ENCODE measurements at places on chromosomes 12 and 14.

DNA sequence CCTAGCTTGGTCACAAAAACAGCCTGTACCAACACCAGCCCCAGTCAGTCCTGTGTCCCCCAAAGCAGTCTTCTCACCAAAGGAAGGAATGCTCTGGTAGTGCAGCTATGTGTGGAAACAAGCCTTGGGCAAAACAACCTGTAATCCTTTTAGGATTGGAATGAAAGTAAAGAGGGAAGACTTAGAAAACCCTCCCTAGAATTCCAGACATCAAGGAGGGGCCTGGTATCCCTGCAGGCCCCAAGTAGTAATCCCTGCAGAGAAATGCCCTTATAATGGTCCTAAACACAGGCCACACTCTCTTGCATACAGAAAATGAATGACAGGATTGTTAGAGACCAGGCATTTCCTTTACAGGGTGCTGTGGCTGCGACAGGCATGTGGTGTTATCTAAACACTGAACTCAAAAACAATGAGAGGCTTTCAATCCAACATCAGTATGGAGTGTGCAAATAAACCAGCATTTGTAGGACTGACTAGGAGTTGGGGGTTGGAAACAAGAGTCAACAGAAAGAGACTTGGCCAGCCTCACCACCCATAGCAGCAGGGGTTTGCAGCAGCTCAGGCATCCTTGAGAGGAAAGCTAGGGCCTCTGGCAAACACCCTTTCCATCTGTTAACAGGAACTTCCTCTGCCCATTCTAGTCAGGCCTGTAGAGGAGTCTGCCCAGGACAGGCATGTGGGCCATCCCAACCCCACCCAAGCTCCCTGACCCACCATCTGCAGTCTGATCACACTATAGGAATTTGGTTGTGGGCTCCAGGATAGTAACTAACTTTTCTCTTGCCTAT lies 59.1 kb downstream of the DCAF5 start:
- DNase-seq = no peak

DNA sequence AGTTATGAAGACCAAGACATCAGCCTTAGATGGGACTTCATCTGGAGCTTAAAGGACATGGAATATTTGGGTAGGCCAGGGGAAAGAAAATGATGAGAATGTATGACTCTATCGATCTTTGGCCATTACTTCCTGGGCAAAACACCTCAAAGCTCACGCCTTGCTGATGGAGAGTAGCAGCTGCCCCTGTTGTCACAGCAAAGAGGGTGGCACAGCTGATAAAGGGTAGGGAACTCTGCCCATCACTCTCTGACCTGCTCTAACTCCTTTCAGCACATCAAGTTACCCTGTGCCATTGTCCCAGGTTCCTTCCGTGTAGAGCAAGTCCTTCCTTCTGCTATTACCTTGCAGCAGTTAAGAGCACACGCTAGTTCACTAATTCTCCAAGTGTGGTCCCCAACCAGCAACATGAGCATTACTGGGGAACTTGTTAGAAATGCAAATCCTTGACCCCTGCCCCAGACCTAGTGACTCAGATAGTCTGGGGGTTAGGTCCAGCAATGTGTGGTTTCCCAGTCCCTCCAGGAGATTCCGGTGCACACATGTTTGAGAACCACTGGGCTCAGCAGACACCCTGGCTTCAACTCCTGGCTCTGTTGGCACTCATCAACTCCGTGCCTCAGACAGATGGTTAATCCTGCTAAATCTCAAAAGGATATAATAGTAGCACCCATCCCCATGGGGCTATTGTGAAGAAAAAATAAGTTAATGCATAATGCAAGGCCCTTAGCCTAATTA lies 93.7 kb upstream of the EEA1 start:
- DNase-seq = no peak

DNA sequence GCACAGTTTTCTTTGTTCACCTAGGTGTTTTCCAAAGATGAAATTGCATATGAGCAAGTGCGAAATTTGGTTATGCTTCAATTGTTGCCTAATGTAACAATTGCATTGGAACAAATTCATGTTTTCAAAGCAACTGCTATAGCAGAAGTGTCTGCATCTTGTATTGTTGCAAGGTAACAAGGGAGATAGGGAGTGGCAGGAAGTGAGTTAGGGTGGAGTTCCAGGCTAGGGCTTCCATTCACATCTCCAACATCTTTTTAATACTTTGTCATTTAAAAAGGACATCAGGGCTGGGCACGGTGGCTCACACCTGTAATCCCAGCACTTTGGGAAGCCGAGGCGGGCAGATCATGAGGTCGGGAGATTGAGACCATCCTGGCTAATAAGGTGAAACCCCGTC lies 312.3 kb upstream of the E2F7 start:
- no peak for DNase-seq

GRCh38 chr14:38547961-38548490 lies 292.1 kb upstream of the CLEC14A start:
- DNase-seq = no peak

- no peak for DNase-seq
These were observed 5.1 kb downstream of the CLMN start for GRCh38 chr14:95314609-95315008.

DNA sequence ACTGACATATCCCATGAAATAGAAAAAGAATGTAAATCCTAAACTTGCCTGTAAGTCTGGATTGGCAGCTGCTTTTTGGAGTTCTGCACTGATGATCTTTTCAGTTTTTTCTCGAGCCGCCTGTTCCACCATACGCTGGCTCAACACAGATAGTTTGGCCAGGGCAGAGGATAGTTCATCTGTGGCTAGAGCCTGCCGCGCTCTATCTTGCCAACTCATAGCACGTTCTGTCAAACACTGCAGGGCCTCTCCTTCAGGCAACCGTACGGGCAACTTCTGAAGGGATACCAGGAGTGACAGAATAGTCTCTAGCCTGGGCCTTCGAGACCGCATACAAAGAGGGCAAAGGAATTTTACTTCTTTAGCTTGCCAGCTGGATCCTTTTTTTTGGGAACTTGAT lies 44.8 kb upstream of the SLC6A13 start:
- no peak for DNase-seq

- no peak for DNase-seq
These were observed 261.7 kb downstream of the NEDD1 start for GRCh38 chr12:97168804-97169203.

DNA sequence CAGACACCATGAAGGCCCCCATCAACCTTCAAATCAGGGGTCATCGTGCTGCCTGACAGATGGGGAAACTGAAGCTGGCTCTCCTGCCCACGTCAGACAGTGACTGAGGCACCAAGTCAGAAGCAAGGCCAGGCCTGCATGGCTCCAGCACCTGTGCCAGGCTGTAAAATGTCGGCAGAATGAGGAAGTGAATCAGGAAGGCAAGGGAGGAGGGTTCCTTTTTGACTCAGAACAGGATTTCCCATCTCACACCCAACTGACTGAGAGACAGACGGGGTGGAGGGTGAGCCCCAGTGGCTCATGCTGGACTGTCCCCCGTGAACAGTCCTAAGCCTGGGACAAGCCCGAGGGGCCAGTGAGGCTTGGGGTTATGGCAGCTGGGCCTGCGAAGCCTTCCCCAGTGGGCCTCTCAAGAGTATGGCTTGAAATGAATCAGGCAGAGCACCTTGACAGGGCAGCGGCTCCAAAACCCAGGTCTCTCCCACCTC lies 20.9 kb downstream of the SYNE3 start:
- no peak for DNase-seq

GRCh38 chr14:58942516-58942915 lies 246.0 kb upstream of the DAAM1 start:
- DNase-seq = no peak

DNA sequence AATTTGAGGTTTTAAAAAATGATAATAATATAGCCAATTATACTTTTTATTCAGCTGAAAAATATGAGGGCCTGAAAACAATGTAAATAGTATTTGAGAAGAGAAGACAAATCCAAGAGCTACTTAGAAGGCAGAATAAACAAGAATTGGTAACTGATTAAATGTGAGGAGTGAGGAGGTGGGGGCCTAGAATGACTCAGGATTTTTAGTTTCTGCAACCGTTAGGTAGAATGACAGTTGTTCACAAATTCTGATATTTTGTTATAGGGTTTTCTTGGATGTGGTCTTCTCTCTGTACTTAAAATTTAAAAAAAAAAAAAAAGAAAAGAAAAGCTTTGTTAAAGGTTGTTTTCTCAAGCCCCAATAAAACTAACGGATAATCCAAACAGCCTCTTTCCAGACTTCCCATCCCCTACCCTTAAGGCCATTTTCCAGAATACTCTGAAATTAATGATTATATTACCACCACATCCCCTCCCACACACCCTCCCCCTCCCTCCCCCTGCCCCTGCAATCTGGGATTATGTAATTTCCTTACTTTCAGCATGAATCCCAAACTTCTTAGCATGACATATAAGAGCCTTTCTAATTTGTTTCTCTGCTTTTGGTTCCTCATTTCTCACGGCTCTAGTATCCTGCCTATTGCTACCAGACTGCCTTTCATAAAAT lies 50.4 kb downstream of the LRP6 start:
- no peak for DNase-seq

- DNase-seq = no peak
These were observed 325.5 kb upstream of the RTL1 start for GRCh38 chr14:101228949-101229541.

DNA sequence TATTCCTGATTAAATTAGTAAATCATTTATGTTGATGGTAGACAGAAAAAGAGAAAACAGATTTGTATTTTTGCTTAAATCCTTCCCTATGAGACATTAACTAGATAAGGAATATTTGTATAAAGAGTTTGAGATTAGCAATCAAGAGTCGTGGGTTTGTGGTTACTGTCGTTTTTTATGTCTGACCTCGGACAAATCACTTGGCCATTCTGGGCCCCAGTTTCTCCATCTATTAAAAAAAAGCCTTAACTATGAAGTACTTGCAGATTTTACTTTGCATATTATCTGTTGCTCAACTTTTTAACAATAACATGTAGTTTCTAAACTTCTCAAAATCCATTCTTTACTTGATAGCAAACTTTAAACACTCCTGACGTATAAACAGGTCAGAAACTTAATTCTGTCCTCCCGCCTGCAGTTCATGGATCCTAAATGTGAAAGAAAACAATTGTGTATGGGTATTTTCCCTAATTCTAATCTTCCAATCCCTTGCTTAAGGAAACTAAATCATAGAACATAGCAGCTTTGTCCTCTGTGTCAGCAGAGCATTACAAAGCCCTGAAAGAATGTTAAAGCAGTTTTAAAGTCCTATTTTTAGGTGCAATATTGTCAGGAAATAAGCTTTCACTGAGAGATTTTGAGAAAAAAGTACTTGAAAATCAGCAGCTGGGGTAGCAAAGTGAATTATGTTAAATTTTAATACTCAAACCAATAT lies 118.2 kb downstream of the GPR135 start:
- no peak for DNase-seq

DNA sequence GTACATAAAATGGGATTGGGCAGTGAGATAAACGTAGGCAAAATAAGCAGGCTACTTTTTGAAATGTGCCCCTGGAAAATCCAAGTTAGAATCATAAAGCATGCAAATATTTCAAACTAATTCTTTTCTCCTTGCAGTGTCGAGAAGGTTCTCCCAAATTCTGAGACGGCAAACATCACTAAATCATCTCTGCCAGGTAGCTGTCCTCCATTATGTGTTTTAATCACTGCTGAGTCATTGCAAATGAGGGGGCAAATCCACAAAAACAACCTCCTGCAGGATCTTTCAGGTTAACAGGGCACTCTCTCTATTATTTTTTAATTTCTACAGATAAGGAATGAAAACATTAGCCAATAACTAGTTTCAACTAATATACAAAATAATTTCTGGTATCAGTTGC lies 63.2 kb upstream of the RIC8B start:
- no peak for DNase-seq

DNA sequence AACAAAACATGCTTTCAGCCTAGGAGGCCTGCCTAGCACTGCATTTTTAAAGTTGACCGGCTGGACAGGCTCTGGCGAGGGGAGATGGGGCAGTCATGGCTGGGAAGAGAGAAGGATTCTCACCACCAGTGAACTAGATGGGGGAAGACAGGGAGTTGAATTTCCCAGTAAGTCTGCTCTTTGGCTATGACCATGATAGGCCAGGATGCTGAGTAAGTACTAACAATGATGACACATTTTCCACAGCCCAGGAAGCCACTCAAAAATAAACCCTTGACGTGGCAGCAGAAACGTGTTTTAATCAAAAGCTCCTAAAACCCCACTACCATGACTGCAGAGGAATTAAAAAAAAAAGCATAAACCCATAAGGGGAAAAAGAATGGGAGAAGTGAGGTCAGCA lies 19.0 kb downstream of the KCTD10 start:
- no peak for DNase-seq

GRCh38 chr14:103028161-103028767 lies 29.1 kb downstream of the CDC42BPB start:
- no peak for DNase-seq

- DNase-seq = no peak
These were observed 19.4 kb upstream of the P2RX4 start for GRCh38 chr12:121190523-121191031.

- no peak for DNase-seq
These were observed 22.5 kb downstream of the MAP3K12 start for GRCh38 chr12:53476769-53477209.

DNA sequence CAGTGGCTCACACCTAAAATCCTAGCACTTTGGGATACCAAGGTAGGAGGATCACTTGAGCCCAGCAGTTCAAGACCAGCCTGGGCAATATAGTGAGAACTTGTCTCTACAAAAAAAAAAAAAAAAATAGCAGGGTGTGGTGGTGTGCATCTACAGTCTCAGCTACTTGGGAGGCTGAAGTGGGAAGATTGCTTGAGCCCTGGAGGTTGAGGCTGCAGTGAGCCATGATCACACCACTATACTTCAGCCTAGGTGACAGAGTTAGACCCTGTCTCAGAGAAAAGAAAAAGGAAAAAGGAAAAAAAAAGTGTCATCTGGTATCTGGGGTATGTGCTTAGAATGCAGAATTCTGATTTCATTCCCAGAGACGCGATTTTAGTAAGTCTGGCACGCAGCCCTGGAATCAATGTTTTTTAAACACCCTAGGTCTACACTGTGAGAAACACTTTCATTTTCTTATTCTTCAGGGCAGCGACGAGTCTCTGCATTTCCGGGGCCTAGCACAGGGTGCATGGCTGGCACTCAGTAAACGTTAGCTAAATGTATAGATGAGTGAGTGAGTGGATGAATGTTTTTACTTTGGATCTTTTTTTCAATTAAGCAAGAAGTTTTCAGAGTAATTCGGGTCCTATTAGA lies 243.8 kb upstream of the PWP1 start:
- no peak for DNase-seq

Measured in stimulated activated CD4-positive, alpha-beta T cell treated with anti-CD3 and anti-CD28 coated beads, Interleukin-1b, Interleukin-23, amount 100 ng/mL, for 1 hour (primary cell).